ENCODE measurements at places on chromosomes 1 and 21.

- no peak for DNase-seq
Measured at GRCh38 chr1:150772326-150772725, 6.7 kb upstream of the CTSS start.

GRCh38 chr1:30596891-30597290 lies 126.5 kb downstream of the MATN1 start:
- DNase-seq: no peak

DNA sequence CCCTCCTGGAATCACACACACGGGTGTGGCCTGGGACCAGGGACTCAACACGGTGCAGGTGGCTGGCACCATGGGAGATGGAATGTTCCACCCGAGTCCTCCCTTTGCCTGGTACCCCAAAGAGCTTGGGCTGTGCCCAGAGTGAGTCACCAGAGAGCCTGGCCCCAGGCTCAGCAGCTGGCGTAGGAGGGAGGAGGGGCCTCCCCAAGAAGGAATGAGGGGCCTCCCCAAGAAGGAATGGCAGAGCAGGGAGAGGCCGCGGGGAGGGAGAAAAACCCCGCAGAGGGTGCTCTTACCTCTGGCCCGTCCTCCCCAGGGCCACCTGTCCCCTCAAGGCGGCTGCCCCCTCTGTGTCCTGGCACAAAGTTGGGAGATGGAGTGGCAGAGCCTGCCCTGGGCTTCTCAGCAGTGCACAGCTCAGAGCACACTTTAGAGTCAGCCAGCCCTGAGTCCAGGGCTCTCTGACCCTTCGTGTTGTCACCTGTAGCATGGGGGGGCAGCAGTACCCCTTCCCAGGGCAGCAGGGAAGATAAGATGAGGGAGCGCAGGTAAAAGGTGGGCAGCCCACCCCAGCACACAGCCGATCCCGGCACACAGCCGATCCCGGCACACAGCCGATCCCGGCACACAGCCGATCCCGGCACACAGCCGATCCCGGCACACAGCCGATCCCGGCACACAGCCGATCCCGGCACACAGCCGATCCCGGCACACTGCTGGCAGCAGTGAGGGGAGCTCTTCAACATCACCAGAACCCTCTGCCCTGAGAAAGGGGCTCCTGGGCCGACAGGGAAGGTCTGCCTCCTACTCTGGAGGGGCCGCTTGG lies 20.2 kb upstream of the KCNAB2 start:
- DNase-seq: no peak

- no peak for DNase-seq
Measured at GRCh38 chr1:41789661-41790330, 128.9 kb downstream of the HIVEP3 start.

DNA sequence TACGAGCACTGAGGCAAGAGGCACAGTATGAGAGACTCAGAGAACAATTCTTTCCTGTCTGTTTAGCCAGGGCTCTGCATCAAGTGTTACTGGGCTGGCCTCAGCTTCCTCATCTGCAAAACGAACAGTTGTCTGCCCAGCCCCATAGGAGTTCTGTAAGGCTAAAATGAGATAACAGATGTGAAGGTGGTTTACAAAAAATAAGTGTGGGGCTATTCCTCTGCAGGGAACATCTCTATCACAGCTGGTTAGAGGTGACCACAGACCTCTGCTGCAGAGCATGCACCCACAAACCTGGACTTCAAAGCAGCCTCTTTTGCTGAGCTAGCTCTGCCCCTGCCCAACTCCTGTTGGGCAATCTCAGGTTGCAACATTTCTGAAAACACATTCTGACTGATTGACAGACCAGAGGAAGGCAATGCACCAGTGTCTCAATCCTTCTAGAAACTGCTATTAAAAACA lies 10.5 kb upstream of the OLIG1 start:
- no peak for DNase-seq

- DNase-seq: no peak
Measured at GRCh38 chr1:68151690-68152089, 80.6 kb downstream of the WLS start.

- DNase-seq: no peak
Measured at GRCh38 chr1:58440696-58441095, 105.8 kb downstream of the OMA1 start.

- DNase-seq: no peak
Measured at GRCh38 chr21:19640964-19641363, 1237.4 kb upstream of the TMPRSS15 start.

GRCh38 chr1:30786264-30786991 lies 28.9 kb upstream of the LAPTM5 start:
- no peak for DNase-seq

- DNase-seq: no peak
Measured at GRCh38 chr1:154809436-154810413, 60.4 kb downstream of the KCNN3 start.

GRCh38 chr1:2381741-2382620 lies 9.4 kb downstream of the MORN1 start:
- DNase-seq: peak; percentile 73

DNA sequence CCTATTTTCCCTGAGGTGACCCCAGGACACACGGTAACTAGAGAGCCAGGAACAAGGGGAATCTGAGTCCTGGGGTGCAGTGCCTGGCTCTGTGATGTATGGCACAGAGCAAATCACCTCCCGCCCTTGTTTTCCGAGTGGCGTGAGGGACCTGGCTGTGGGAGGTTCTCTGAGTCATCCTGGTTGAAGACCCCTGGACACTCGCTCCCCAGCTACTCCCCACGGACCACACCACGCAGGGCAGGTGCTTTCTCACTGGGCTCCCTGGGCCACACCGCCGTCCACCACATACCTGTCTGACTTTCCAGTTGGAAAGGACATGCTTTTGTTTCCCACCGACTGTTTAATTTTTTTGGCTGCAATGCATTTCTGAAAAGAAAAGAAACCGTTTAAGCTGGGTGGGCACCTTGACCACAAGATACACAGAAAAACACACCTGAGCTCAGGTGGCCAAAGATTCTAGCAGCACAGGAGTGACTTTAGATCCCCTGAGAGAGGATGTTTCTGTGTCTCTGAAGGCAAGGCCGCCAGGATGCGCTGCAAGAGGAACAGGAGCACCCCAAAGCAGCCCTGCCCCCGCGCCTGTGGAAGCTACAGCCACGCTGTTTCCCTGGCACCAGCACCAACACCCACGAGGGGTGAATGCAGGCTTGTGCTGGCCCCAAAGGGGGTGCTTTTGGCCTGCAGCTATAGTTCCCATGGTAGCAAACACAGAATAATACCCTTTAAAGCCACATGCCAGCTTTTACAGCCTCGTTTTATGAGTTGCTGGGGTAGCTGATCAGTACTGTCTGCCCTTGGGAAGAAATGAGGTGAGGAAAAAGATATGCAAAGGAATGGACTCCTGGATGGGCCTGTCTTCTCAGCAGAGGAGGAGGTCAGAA lies 8.1 kb upstream of the SRM start:
- no peak for DNase-seq

DNA sequence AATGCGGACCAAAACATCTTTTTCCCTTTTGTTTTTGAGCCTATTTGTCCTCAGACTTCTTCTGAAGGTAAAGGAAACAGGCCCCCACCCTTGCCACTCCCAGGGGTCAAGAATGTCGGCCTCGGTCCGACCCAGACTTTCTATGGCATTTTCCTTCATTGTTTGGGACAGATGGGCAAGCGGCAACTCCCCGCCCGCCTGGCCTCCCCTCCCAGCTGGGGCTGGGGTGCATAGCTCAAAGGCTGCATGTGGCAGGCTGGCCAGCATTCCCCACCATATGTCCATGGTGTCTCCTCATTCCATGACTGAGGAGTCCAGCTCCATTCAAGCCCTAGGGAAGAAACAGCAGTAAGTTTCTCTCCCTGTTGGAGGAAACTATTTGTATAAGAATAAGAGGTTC lies 29.4 kb upstream of the TSPEAR start:
- DNase-seq: no peak

GRCh38 chr1:59976194-59977074 lies 49.9 kb upstream of the CYP2J2 start:
- DNase-seq: peak; percentile 23

GRCh38 chr1:68103011-68103545 lies 52.7 kb upstream of the DIRAS3 start:
- DNase-seq: no peak

DNA sequence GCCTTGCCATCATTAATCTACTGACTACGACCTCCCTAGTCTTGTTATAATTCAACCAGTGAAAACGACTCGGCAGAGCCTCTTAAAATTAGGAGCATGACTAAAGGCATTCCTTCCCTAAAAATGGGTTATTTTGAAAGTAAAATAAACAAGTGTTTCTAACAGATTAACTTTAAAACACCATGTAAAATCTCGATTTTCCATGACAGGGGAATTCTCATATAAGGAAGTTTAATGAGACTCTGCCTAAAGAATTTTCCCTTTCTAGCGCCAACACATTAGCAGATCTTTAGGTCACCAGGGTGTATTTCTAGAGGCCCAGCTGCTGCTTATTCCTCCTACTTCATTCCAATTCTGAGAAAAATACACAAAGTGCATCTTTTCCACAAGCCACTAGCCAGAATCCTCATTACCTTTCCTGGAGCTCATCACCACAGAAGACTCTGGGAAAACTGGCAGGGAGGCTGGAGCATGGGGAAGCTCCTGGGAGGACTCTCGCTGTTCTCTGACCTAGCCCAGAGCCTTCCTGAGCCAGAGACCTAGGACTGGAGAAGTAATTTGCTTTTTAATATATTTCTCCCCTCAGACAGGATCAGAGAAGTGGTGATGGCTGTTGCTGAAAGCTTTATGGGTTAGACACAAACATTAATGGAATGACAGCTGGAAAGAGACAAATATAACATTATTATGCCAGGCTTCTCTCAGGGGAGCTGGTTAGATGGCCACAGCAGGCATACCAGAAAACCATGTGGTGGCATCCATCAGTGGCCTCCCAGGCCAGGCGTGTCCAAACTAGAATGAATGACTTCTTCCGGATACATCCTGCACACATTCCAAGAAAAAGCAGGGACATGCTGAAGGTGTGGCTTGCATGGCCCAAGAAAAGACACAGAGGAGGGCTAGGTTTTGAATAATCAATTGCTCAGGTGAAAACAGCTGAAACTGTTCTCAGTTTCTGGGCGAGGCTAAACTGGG lies 63.6 kb upstream of the CTTNBP2NL start:
- DNase-seq: no peak

- no peak for DNase-seq
Measured at GRCh38 chr1:218123968-218124367, 161.1 kb upstream of the RRP15 start.

GRCh38 chr1:32471695-32472362 lies 7.0 kb downstream of the ZBTB8B start:
- no peak for DNase-seq
